ENCODE measurements at places on chromosomes 2 and 18.

GRCh38 chr18:5582849-5583681 is 39.3 kb upstream of the EPB41L3 start:
- DNase-seq, result no peak

GRCh38 chr18:48059455-48060010 is 129.1 kb upstream of the SMAD2 start:
- DNase-seq, result no peak

DNA sequence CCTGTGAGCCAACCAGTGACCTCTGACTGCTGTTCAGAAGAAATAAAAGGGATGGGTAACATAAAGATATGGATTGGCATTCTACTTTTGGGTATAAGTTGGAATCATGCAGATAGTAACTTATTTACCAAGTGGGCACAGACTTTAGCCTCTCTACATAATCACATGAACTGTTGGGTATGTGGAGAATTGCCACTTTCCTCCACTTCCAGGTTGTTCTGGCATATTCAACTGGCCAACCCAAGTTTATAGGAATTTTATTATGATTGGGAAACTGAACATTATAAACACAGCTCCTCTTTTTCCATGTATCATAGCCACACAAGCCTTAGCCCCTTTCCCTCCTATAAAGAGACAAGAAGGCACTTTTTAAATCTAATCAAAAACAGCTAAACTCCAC is 179.3 kb downstream of the RNF152 start:
- no peak for DNase-seq

DNA sequence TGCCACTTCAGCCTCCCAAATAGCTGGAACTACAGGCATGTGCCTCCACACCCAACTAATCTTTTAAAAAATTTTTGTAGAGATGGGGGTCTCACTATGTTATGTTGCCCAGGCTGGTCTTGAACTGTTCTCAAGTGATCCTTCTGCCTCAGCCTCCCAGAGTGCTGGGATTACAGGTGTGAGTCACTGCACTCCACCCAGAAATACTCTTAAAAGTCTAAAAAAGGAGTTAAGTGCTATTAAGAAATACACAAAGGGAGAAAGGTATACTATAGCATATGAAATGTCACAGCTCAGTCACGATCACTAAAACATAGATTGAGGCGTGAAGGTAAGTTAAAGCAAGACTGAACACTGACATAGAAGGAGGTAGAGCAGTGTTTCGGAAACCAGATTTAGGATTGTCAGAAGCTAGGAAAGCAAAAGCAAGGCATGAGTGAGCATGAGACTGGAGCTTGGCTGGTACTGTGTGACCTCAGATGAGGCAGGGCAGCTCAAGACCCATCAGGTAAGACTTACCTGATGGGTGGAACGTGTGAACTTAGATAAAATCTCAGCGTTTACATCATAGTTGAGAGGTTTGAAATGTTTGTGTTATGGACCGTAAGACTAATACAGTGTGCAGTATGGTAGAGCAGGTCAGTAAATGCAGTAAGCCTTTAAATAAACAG is 9.2 kb downstream of the CCNYL1 start:
- no peak for DNase-seq

GRCh38 chr2:44618251-44619023 is 256.7 kb downstream of the CAMKMT start:
- no peak for DNase-seq

- no peak for DNase-seq
Observed at GRCh38 chr2:55165626-55166025, 66.5 kb downstream of the CLHC1 start.

DNA sequence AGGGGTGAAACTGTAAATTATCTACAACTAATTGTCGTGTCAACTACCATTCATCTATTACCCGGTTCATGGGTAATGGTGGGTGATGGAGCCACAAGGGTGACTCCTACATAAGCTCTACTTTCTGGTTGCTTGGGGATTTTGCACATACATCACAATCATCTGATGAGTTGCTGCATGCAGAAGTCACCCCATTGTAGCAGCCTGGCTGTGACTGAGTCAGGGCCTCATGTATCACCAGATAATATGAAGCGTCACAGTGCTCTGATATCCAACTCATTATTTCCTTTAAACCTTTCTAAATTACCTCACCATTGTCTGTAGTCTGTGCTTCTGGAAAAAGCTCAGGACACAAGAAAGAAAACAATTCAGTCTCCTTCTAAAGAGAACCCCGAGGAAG is 32.4 kb upstream of the GORASP2 start:
- DNase-seq, result no peak
